ENCODE measurements at places on chromosomes 2 and 18. TPM values are rescaled to one million over a fixed set of nuclear protein-coding genes. Genes with fewer than 3 reads are reported as not detected.

CNDP1 gene
- total RNA-seq, result not detected

- DNase-seq, result no peak
Observed at GRCh38 chr2:17672583-17673317, 80.9 kb downstream of the SMC6 start.

ADD2 gene
- total RNA-seq, result not detected

TRABD2A gene
- 1.3 TPM for total RNA-seq

COL6A3 gene
- 105 TPM for total RNA-seq

- no peak for DNase-seq
Observed at GRCh38 chr2:178892751-178893625, 85.8 kb upstream of the TTN start.

DNA sequence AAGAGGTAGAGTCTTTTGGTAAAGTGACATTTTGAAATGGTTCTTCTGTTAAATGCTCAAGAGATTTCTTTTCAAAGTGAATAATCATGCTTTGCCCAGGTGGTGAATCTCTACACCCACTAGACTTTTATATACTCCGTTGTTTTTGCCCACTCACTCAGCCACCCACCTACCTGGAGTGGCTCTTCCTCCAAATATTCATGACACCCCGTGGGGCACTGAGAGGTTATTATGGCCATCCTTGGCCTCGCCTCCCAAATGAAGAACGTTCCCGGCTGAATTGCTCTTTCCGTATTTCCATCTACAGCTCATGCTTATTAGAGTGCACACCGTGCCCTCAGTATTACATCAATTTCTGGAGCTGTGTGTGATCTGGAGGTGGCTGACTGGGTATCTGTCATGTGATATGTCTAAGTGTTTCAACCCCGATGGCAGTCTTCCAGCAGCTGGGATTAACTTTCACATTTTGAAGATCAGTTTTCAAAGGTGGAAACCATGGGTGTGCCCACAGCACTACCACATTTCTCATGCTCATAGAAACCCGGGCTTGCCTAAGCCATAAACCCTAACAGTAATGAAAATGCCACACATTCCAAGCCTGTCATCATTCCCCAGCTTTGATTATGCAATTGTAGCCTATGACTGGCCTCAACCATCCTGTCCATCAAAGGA lies 406.6 kb upstream of the MMADHC start:
- DNase-seq, result peak; percentile 42

GRCh38 chr2:17298453-17298852 lies 219.8 kb downstream of the RAD51AP2 start:
- DNase-seq, result no peak

CRYGD gene
- total RNA-seq, result not detected

CFAP53 gene
- not detected for total RNA-seq

DNA sequence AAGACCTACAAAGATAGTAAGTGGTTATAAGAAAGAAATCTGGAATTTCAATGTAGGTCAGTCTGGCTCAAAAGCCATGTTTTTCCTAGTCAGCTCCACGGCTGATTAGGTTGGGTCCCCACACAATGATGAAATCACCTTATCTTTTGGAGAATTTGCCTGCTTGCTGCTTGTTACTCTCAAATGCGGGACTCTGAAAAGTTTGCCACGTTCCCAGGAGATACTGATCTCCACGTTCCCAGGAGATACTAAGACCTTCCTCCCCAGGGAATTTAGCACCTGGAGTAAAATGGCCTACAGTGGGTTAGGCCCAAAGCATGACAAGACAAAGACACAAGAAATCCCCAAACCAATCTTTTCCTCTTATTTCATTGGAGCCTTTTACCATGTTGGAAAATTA lies 449.6 kb downstream of the TNS1 start:
- DNase-seq, result no peak

DNA sequence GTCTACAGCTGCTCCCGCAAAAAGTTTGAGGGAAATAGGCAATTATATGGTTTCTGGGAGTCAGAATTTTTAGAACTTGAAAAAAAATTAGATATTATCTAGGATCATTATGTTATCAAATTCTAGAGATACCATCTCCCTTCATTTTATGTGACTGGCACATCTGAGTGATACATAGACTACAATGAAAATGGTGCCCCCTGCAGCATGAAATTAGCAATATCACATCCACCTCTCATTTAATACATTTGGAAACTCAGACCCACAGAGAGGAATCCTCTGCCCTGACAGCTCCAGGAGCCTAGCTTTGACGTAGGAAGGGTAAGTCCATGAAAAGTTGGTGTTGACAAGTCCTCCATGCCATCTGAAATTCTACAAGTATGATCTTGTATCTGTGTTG lies 381.6 kb downstream of the SUCLG1 start:
- DNase-seq, result peak; percentile 37

- DNase-seq, result no peak
Observed at GRCh38 chr18:74413836-74414235, 43.3 kb downstream of the DIPK1C start.

GRCh38 chr2:179745635-179746256 lies 115.7 kb downstream of the ZNF385B start:
- DNase-seq, result no peak

DNA sequence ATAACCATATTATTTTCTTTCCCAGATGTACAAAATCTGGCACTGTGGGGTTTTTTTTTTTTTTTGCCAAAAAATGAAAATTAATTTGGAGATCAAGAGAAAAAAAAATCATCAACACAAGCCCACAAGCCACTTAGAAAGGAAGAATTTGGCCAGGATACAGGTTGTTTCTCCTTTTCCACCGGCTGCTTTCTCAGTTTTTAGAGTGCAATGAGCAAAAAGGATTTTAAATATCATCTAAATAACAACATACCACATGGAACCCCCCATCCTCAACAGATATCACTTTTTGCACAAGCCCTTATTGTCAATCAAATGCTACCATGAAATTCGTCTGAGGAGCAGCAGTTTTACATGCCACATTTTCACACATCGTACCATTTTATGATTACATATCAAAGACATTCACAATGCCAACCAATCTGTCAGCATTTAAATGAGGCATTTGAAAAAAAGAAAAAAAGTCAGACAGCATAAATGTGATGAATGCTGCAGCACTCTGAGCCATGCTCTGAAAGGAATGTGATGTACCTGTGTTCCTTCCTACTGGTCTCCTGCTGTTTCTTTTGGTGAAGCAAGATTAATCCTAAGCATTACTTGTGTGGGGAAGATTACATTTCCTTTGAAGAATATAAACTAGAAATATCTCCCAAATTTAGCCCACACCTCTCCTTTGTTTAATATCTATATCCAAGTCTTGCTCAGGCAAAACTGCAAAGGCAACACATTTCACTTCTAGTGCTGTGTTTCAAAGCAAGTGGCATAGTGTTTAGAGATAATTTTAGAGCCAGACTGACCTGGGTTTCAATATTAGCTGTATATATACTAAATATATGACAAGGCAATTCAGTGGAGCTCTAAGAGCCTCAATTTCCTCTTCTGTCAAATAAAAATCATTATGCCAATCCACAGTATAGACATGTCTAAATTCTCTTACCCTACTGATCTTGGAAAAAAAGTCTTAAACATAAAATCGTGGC lies 391.3 kb downstream of the CMPK2 start:
- DNase-seq, result no peak

CABYR gene
- total RNA-seq, result 9.4 TPM

GLI2 gene
- total RNA-seq, result 2.8 TPM
